ENCODE measurements at places on chromosomes 4 and X. TPM values are rescaled to one million over a fixed set of nuclear protein-coding genes. Genes with fewer than 3 reads are reported as not detected.

GRCh38 chr4:168765726-168766125 lies 244.3 kb downstream of the CBR4 start:
- no peak for DNase-seq

DNA sequence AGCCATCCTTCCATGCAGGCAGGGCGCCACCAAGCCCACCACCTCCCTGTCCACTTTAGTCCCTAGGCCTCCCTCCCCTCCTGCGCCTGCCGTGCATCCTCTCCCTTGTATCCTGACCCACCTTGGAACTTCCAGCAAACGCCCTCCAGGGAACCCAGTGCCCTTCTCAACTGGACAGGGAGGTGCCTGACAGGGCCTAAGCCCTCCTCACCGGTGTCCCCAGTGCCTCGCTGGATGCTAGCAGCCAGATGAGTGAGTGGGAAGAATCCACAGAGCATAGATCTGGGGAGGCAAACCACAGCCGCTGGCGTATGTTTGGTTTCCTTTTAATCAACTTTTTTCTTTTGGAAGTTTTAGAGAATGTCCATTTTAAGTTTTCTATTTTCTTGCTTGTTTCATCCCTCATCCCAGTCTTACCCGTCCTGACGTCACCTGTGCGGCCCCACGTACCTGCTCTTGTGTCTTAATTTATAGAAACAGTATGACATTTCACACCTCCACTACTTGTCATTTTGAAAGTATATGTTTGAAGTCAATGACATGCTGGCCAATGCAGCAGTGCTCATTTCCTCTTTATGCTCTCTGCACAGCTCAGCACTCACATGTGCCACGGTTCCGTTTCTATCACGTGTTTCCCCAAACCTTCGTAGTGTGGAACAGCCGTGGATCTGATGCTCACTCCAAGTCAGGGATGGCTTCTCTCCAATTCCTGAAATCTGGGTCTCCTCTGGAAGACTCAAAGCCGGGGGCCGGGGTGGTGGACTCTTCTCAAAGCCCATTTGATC lies 3.4 kb upstream of the HMX1 start:
- DNase-seq: no peak

DNA sequence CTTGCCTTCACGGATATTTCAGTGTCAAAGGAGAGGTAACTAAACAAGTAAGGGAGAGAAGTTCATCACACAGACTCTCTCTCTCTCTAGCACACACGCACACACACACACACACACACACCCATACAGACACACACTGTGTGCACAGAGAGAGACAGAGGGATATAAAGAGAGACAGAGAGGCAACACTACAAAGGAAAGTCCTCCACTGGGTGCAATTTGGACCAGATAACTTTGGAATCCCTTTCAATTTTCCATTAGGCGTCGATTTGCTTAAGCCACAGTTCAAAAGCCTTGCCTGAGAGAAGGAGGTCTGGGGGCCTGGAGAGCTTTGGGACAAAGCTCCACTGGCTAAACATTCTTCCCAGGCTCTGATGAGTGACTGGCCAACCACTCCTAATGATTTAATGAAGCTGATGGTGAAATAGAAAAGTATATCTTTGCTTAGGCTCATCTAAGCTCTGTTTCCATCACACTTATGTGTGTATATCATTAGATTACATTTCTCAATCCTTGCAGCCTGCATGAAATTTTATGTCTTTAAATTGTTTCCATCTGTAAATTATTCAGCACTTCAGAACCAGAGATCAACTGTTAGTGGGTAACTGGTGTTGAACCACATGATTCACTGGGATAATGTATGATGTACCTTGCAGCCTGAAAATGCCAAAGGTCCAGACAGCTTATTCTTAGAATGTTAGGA lies 180.8 kb downstream of the MAGEB17 start:
- no peak for DNase-seq

CSAG2 gene
- total RNA-seq: not detected

All from posterior vena cava (tissue), 2 donors.